ENCODE measurements at places on chromosomes 11 and 22.

DNA sequence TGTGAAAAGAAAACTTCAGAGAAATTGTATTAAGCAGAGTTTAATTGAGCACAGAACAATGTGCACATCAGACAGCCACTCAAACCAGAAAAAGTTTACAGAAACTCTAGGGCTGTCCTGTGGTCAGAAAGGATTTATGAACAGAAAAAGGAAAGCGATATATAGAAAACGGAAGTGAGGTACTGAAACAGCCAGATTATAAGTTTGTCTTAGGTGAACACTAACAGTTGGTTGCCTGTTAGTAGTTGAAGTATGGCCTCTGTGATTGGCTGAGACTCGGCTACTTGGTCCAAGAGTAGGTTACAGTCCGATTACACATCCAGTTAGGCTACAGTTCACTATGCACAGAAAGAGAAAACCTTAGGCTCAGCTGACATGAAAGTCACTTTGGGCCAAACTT lies 1232.5 kb upstream of the RAG2 start:
- no peak for DNase-seq

GRCh38 chr11:110737593-110737992 lies 25.4 kb upstream of the ARHGAP20 start:
- no peak for DNase-seq

DNA sequence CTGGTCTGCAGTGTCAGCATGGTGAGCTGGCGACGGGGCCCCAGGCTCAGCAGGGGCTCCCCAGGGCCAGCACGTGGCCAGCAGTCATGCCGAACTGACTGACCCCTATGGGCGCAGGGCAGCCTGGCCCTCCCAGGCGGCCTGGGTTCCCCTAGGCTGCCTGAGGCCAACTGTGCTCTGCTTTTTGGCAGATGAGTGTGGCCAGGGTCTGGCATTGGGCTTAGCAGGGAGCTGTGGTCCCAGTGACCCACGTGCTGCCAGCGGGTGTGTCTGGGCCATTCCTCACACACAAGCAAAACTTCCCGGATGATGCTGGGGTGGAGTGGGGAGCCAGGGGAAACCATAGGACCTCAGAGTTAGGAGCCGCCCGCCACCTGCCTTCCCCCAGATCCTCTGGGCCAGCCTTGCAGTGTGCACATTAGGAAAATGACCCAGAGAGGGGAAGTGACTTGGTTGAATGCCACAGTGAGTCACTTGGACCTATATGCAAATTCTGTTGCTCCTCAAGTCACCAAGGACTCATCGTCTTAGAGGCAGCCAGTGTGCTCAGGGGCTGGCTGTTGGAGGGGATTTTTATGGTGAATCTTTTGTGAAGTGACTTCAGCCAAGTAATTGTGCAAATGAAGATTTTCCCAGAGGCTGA lies 6.5 kb downstream of the ADORA2A start:
- DNase-seq: no peak

DNA sequence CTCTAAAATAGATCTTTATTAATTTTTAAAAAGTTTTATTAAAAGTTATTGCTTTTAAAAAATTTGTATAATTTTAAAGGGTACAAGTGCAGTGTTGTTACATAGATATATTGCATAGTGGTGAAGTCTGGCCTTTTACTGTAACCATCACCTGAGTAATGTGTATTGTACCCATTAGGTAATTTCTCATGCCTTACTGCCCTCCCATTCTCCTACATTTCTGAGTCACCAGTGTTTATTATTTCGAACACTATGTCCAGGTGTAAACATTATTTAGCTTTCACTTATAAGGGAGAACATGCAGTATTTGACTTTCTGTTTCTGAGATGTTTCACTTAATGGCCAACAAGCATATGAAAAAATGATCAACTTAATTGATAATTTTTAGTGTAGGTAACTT lies 2.3 kb downstream of the OR51G1 start:
- DNase-seq: no peak

- DNase-seq: peak; percentile 10
These were observed 12.1 kb upstream of the EIF3D start for GRCh38 chr22:36540867-36541642.

- no peak for DNase-seq
These were observed 5.0 kb downstream of the SIGIRR start for GRCh38 chr11:409600-410483.

DNA sequence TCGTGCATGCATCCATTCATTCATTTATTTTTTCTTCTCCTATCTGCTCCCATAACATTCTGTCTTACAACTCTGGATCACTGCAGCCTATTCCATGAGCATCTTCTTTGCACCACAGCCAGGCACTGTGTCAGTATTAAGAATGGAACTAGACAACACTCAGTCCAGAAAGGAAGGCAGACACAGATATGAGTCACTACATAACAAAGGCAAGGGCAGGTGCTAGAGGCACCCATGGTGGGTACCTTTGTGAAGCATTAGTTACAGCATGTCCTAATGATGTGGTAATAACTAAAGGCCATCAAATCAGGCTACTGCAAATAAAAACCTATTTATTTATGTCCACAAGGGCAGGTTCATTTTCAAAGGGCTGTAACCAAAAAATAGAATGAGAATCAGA lies 28.1 kb downstream of the TENM4 start:
- no peak for DNase-seq
